ENCODE measurements at places on chromosomes 1 and 21. TPM values are rescaled to one million over a fixed set of nuclear protein-coding genes. Genes with fewer than 3 reads are reported as not detected.
A peak's percentile ranks its signal among the peaks of the same experiment; 100 is the strongest.

Gene HPCAL4
- total RNA-seq: not detected

GRCh38 chr1:184504040-184504954 lies 117.5 kb downstream of the C1orf21 start:
- DNase-seq: no peak
- H3K27ac ChIP-seq: no peak overlapping the region
- peaks cover 18% of the 10 kb centered on the region for H3K4me1 ChIP-seq
- no peaks in the 10 kb centered on the region for H3K27me3 ChIP-seq
- no peaks in the 10 kb centered on the region for H3K36me3 ChIP-seq
- H3K4me3 ChIP-seq: no peak overlapping the region

- no peak overlapping the region for H3K27ac ChIP-seq
- H3K27me3 ChIP-seq: no peaks in the 10 kb centered on the region
- H3K36me3 ChIP-seq: no peaks in the 10 kb centered on the region
- H3K4me3 ChIP-seq: no peak overlapping the region
- DNase-seq: no peak
Measured at GRCh38 chr1:7408771-7409150, 362.3 kb upstream of the VAMP3 start.

DNA sequence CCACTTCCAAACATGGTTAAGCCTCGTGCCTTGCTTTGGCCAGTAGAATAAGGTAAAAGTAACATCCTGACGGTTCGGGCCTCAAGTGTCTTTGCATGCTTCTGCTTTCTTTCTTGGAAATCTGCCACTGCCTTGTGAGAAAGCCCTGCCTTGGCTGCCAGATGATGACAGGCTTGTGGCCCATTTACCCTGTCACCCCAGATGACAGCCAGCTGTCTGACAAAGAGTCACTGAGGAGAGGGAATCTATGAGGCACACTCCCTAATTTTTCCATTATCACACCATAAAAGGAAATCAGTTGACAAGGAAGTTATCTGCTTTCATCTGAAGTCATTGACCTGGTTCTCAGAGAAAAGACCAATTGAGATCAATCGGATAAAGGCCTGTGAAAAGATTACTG lies 199.8 kb downstream of the USH2A start:
- no peak overlapping the region for H3K4me3 ChIP-seq
- H3K4me1 ChIP-seq: no peaks in the 10 kb centered on the region
- DNase-seq: no peak

GRCh38 chr1:19450811-19451515 lies 34.4 kb downstream of the CAPZB start:
- H3K27ac ChIP-seq: peak overlapping the region; percentile 97
- H3K27me3 ChIP-seq: no peaks in the 10 kb centered on the region
- peak; percentile 87 for DNase-seq
- H3K4me1 ChIP-seq: peaks cover 91% of the 10 kb centered on the region
- peaks cover 13% of the 10 kb centered on the region for H3K36me3 ChIP-seq
- no peak overlapping the region for H3K4me3 ChIP-seq

GRCh38 chr1:115348636-115349035 lies 10.6 kb upstream of the NGF start:
- no peaks in the 10 kb centered on the region for H3K36me3 ChIP-seq
- H3K27me3 ChIP-seq: no peaks in the 10 kb centered on the region
- no peaks in the 10 kb centered on the region for H3K4me1 ChIP-seq
- H3K4me3 ChIP-seq: no peak overlapping the region
- no peak for DNase-seq
- no peak overlapping the region for H3K27ac ChIP-seq

DNA sequence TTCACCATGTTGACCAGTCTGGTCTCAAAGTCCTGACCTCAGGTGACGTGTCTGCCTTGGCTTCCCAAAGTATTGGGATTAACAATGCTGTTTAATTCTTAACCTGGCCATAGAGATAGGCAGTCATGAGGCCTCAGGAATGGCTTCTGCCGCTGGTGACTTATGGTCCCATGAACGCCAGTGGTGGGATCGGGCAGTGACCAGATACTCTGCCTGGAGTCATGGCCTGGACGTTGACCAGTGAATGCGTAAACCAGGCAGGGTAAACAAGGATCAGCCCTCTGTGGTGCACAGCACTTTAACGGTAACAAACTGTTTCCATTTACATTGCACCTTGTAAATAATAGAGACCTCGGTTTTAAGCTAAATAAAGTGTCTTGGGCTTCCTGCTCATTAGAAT lies 23.0 kb downstream of the MTARC1 start:
- H3K27ac ChIP-seq: no peak overlapping the region
- no peaks in the 10 kb centered on the region for H3K27me3 ChIP-seq
- no peak for DNase-seq
- peaks cover 2% of the 10 kb centered on the region for H3K4me1 ChIP-seq

GRCh38 chr1:17135530-17135929 lies 16.3 kb upstream of the PADI2 start:
- DNase-seq: no peak
- H3K27ac ChIP-seq: no peak overlapping the region
- no peak overlapping the region for H3K4me3 ChIP-seq
- H3K27me3 ChIP-seq: no peaks in the 10 kb centered on the region

DNA sequence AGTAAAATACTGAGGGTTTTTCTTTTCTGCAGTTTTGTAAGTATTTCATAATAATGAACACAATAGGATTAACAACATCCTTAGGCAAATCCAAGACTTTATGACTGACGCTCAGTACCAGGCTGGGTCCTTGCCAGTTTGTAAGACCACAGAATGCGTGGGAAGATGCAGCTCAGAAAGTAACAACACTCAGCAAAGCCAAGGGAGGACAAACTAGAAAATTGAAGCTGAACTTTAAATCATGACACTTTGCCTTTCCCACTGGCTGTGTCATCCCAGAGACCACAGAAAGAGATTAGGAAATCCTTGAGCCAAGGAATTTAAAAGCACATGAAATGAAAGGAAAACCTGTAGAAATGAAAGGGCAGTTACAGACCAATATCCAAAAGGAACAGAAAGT lies 426.3 kb upstream of the CHRM3 start:
- H3K4me1 ChIP-seq: peaks cover 10% of the 10 kb centered on the region
- H3K27ac ChIP-seq: no peak overlapping the region
- no peaks in the 10 kb centered on the region for H3K27me3 ChIP-seq
- peak; percentile 80 for DNase-seq
- H3K4me3 ChIP-seq: peak overlapping the region; percentile 24

GRCh38 chr1:71920556-71920955 lies 361.8 kb downstream of the NEGR1 start:
- no peak for DNase-seq
- H3K36me3 ChIP-seq: no peaks in the 10 kb centered on the region
- no peaks in the 10 kb centered on the region for H3K4me1 ChIP-seq
- H3K27ac ChIP-seq: no peak overlapping the region
- no peak overlapping the region for H3K4me3 ChIP-seq
